ENCODE measurements at places on chromosomes 13 and 19.

DNA sequence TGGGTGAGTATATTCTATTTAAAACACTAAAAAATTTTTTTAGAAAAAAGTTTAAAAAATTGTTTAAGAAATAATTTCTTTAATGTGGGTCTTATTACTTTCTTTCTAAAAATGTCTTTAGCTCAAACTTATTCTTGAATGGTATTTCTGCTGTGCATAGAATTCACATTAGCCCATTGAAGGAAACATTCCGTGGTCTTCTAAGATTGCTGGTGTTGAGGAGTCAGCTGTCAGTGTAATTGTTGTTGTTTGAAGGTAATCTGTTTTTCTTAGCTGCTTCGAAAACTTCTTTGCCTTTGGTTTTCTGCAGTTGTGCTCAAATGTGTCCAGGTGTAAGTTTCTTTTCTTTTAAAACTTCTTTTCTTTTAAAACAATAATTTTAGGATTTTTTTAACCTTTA lies 85.4 kb upstream of the KLF12 start:
- DNase-seq = no peak

GRCh38 chr13:29301027-29301426 lies 294.5 kb downstream of the SLC7A1 start:
- no peak for DNase-seq

DNA sequence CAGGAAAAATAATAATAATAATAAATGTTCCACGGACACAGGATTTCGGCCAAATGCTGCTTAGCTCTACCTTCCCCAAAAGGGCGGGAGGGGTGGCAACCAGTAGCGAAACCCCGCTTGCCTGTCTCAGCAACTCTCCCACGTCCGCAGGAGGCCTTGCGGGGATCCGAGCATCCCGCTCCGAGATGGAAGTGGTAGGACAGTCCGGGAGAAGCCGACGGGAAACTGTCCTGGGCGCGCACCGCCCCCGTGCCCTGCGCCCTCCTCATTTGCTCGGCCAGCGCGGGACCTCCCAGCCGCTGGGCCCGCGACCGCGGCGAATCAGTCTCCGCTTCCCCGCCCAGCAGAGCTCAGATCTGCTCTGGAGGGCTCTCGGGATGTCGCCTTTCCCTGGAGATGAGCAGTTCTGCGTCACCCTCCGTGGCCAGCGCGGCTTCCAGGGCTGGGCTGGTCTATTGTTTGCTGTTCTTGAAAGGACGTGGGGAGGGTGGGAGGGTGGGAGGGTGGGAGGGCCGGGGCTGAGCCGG lies 48.9 kb upstream of the PABPC3 start:
- DNase-seq = no peak

DNA sequence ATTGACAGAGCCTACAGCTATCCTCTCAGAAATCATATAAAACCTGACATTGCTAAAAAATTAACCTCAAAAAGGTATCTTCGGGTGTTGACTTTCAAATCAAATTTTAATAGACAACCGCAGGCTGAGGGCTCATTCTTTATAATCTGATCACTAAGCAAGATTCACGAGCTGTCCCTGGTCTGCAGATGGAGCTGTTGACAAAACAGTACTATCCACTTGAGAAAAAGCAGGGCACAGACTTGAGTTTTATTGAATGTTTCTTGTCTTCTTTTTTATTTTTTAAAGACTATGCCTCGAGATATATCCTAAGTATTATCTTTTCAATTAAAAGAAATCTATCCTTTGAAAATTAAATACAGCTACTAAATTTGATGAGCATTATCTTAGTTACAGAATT lies 540.5 kb downstream of the PCDH9 start:
- DNase-seq = no peak

DNA sequence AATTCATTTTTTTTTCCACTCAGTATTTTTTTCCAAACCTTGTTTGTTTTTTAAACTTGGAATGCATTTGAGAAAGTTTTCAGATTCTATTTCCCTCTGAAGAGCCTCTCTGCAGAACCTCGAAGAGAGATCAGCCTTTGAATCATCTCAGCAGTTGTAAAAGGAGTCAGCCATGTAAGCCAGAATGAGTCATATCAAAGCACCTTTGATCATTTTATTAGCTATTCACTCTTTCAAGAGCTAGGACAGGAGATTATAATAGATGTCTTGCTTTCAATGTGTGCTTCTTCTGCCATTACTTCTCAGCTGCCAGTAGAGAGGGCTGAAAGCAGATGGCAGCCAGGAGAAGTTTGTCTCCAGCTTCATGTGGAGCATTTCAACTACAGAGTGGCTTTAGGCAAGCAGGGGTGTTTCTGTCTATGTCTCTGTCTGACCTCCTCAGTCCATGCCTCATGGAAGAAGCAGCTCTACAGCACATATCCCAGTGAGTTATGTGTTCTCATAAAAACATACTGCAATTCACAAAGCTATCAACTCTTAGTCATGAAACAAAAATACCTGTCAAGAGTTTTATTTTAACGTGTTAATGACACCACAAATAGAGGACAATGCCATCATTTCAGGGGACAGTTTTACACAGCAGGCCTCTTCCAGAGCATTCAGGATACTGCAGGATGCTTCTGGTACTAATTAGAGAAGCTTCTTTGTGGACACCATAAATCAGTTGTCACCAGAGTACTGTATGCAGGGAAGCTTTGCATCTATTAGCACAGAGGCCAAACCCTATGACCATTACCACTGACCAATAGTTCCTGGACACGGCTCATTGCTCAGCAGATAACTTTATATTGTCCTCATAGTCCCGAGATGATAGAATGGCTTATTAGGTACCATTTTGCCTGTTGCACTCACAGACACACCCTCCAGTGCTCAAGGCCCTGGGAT lies 94.3 kb downstream of the NHLRC3 start:
- no peak for DNase-seq

Measured in HL-60 (cell line).